ENCODE measurements at places on chromosomes 7 and 10. TPM values are rescaled to one million over a fixed set of nuclear protein-coding genes. Genes with fewer than 3 reads are reported as not detected.
A peak's percentile ranks its signal among the peaks of the same experiment; 100 is the strongest.

- no peak for DNase-seq
Observed at GRCh38 chr10:29667191-29667590, 32.4 kb upstream of the SVIL start.

- DNase-seq: no peak
Observed at GRCh38 chr7:109235316-109235715, 665.6 kb downstream of the DNAJB9 start.

GRCh38 chr7:88664630-88665233, 94.8 kb upstream of the ZNF804B start:
- no peak for DNase-seq

- DNase-seq: no peak
Observed at GRCh38 chr7:44977304-44977958, 1.4 kb downstream of the MYO1G start.

- DNase-seq: no peak
Observed at GRCh38 chr7:80734011-80734410, 95.6 kb downstream of the CD36 start.

DNA sequence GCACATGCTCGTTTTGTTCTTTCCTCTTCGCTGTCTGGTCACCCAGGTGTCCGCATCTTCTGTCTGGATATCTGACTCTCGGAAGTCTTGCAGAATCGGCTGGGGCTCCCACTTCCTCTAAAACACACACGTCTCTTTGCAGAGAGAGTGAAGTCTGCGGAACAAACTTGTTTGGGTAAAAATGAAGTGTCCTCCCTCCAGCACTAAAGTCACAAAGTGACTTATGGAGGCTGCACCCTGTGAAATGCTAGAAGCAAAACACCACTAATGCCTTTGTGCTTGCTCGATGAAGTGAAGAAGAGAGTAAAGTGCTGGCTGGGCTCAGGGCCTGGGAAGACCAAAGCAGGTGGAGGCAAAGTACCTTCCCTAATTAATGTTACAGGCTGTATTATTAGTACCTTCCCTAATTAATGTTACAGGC, 71.4 kb downstream of the FGFR2 start:
- DNase-seq: no peak

Gene PARD3
- total RNA-seq: 28.0 TPM

Gene ACSM6
- total RNA-seq: not detected

- no peak for DNase-seq
Observed at GRCh38 chr7:89887489-89887888, 266.8 kb upstream of the STEAP1 start.

GRCh38 chr7:112334366-112334765, 115.9 kb upstream of the IFRD1 start:
- DNase-seq: peak; percentile 5

DNA sequence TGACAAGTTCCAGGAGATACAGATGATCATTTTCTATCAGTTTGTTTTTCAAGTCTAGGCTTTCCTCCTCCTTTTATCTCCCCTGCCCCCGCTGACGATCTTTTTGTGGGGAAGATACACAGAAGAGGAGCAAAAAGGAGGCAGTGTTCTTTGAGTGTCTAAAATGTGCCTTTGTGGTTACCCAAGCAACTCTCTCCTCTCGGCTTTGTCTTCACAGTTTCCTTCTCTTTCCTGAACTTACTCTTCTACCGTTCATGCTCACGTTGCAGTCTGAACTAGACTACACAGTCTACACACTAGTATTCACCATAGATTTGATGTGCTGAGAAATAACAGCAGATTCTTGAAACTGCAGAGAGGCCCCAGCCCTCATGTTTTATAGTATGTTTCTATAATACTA, 23.6 kb downstream of the CEP41 start:
- no peak for DNase-seq

DNA sequence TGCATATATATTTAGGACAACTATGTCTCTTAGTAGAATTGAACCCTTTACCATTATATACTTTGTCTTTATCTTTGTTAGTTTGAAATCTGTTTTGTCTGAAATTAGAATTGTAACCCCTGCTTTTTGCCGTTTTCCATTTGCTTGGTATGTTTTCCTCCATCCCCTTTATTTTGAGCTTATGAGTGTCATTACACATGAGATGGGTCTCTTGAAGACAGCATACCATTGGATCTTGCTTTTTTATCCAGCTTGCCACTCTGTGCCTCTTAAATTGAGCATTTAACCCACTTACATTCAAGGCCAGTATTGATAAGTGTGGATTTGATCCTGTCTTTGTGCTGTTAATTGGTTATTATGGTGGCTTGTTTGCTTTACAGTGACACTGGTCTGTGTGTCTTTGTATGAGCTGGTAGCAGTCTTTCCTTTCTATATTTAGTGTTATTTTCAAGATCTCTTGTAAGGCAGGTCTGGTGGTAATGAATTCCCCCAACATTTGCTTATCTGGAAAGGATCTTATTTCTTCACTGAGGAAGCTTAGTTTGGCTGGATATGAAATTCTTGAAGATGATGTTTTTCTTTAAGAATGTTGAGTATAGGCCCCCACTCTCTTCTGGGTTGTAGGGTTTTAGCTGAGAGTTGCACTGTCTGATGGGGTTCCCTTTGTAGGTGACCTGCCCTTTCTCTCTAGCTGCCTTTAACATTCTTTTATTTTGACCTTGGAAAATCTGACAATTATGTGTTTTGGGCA, 149.5 kb downstream of the AHR start:
- DNase-seq: no peak

Gene PHYHIPL
- 0.33 TPM for total RNA-seq

- DNase-seq: no peak
Observed at GRCh38 chr7:158321936-158322615, 265.5 kb downstream of the PTPRN2 start.

DNA sequence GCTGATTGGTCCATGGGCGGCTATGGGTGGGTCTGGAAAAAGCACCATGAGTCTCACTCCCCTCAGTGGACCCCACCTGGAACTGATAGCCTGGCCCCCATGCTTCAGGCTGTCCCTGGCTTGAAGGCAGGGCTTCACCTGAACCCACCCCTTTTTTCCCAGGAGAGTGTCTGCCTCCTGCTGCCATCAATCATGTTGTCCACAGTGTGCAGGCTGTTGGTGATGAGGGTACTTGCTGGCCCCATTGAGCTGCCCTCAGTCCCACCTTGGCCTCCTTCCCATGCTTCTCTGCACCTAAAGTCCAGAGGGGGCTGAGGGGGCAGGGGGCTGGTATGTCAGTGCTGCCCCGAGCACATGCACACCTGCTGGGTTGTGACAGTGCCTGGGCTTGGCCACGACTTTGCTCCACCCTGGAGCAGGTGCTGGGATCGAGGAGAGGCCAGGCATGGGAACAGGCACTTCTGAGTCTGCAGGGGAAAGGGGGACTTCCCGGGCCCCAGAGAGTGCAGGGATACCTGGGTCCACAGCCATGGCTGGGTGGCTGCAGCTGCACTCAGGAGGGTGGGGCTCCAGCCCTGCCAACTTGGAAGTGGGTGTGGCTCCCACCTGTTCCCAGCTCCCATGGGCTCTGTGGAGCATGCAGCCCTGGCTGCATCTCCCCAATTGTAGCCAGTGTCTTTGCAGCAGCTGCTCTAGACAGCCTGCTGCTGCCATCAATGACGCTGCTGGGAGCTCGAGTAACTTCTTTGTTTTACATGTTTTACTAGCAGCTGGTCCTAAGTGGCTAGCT, 56.9 kb downstream of the ADK start:
- no peak for DNase-seq

DNA sequence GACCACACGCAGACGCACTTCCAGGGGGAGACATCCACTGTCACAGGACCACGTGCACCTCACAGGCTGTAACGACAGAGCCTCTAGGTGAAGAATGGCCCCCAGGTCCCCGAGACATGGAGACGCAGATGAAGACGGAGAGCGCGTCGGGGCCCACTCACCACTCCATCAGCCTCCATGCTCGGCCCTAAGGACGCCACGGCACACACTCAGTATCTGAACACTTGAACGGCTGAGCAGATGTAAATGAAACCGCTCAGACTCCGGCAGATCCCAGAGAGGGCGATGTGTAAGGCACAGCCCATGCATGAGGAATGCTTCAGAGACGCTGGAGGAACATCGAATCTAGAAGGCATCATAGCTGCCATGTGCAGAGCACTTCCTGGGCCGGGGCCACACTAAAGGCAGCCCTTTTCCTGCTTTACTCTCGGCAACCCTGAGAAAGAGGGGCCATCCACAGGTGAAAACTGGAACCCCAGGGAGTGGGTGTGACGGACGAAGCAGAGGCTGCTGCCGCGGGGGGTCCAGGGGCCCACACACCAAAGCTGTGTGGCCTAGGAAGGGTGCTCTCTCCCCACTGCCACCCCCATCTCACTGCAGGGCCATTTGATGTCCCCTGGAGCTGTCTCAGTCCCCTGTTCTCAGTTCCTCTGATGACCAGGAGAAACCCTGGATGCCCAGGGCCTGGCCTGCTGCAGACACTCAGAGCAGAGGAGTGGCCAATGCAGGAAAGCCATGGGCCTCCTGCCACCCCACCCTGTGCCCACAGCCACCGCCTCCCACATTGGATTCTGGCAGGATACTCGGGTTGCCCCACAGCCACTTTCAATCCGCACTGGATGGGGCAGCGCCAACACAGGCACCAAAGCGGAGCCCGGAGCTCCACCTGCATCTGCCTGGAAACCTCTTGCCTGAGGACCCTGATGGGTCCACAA, 253.8 kb downstream of the MAD1L1 start:
- no peak for DNase-seq

DNA sequence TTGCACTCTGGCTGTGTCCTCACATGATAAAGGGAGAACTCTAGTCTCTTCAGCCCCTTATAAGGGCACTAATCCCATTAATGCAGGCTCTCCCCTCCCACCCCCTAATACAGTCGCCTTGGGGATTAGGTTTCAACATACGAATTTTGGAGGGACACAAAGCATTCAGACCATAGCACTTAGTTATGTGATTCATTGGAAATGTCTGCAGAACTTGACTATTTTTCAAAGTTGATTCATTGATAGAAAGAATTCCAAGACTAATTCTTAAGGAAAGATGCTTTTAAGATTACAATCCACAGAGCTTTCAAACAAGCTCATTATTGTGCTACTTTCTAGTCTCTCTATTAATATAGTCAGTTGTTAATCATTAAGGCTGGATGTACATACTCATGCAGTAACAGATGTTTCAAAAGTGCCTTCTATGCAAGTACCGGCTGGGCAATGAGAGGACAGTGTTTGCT, 85.3 kb upstream of the RPA3 start:
- DNase-seq: peak; percentile 49

Gene CPA5
- total RNA-seq: not detected

GRCh38 chr10:43126759-43127424, 11.4 kb upstream of the CSGALNACT2 start:
- no peak for DNase-seq

DNA sequence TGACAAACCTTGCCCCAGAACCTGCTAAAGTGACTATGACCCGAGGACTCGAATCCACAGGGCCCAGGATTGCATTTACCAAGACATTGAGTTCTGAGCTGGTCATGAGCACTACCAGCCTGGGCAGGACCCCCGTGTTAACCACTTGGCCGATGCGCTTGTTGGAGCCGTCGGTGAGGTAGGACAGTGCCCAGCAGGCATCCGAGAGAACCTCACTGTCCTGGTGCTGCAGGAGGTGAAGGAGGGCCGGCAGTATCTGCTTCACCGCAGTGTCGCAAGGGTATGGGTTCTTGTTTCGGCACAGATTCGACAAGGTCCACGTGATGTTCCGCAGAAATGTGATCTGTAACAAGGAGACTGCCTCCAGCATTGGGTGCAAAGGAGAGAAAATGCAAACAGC, 19.7 kb downstream of the KPNA7 start:
- no peak for DNase-seq

GRCh38 chr10:123790132-123790885, 101.3 kb downstream of the CPXM2 start:
- no peak for DNase-seq

Gene UCN3
- total RNA-seq: not detected

Gene KLF14
- total RNA-seq: not detected
